NCI-H774 (cell line): ENCODE measurements at places on chromosomes 11 and 22.

DNA sequence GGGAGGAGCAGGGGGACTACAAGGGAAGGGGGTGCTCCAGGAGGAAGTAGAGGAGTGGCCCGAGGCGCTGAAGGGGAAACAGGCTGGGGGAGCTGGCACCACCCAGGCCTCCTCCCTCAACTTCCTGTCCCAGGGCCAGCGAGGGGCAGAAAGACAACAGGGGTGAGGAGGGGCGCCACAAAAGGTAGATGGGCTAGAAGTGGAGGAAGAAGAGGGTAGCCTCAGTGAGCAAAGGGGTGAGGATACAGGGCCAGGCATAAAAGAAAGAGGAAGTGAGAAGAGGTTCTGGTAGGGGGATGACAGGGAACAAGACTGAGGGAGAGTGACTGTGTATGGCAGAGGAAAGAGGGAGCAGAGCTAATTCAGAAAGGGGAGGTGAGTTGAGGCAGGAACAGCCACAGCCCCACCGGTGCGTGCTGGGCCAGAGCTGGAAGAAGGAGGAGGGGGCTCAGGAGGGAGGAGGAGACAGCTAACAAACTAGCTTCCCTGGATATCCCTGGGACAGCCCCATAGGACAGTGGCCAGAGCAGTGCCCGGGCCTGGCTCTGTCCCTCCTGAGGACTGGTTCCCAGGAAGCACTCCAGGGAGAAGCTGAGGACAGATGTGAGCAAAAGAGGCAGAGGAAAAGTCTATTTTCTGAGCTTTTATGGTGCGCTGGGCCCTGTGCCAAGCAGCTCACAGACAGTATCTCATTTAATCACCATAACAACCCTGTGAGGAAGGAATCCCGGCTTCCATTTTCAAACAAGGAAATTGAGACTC, 8.5 kb downstream of the DCHS1 start:
- DNase-seq: no peak

DNA sequence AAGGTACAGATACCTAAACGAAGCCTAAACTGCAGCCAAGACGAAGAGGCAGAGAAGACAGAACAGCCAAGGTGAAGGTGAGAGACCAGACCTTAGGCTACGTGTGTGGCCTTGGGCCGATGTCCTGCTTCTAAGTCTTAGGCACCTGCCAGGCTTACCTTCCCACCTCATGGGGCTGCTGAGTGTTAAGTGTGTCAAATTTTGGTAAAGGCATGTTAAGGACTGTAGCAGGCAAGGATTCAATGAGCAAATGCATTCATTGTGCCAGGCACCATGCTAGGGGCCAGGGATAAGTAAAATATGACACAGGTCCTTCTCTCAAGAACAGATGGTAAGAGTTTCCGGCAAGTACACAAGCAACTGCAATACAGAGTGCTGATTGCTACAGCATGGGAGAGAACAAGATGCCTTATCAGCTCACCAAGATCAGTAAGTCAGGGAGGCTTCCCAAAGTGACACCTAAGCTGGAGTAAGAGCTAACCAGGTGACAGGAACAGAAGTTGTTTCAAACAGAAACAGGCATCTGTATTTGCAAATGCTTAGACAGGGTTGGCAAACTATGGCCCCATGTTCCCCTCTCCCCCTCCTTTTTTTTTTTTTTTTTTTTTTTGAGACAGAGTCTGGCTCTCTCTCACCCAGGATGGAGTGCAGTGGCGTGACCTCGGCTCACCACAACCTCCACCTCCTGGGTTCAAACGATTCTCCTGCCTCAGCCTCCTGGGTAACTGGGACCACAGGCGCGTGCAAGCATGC, 46.7 kb downstream of the CLTCL1 start:
- no peak for DNase-seq

- DNase-seq: peak; percentile 60
These were observed 17.8 kb downstream of the CHORDC1 start for GRCh38 chr11:90204832-90205646.

- no peak for DNase-seq
These were observed 6.5 kb downstream of the GAL start for GRCh38 chr11:68690671-68691401.

DNA sequence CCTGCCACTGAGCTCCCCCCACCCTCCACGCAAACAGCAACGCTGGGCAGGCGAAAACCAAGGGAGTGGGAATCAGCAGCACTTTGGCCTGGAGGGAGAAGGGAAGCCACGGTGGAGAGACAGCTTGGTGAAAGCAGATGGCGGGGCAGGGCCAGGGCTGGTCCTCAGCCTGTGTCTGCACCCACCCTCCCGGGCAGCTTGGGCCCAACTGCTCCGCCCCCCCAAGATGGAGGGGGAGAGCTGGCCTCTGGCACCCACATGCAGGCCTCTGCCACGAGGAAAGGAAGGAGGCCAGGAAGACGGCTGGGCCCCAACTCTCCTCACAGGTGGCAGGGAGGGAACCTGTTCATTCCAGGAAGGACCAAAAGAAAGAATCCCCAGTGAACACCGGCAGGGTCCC, 17.8 kb downstream of the MAFF start:
- no peak for DNase-seq

GRCh38 chr11:34149274-34149673, 43.8 kb downstream of the NAT10 start:
- DNase-seq: no peak

DNA sequence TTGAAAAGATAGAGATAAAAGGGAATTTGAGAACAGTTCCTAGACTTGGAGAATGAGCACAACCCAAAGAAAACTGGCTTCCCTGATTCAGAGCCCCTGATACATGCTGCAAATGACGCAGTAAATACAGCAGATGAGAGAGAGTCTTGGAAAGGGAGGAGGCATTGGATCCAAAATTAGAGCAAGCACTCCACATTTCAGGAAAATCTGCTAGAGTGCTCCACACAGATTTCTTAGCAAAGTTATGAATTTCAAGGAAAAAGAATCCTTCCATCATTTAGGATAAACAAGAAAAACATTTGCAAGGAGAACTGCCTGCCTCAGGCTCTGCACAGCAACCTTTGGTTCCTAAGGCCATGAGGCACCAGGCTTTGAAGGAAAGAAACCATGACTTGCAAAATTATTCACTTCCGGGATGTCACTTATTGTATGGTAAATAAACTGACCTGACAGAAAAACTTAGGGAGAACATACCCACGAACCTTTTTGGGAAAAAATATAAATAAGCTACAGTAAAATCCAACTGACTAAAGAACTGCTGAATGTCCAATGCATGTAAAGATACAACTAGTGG, 89.8 kb upstream of the RTL6 start:
- DNase-seq: no peak

- no peak for DNase-seq
These were observed 21.4 kb downstream of the MN1 start for GRCh38 chr22:27780161-27780575.

DNA sequence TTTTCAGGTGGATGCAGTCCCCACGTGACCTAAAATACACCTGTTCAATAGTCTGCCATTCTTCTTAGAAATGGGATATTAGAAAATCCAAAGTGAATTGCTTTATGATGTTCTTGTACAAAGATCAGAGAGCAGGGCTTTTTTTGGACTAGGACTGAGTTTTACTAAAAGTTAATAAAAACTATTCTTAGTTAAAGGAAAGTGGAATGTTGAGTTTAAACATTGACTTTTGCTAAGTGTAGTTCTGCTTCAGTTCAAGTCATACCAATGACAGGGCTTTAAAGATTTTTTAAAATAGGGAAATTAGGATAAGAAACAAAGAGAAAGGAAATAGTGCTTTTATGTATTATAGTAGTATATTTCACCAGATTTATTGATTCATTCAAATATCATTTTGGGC, at the start of gene SLC22A24:
Gene SLC22A24, minus strand, starts transcription at position 101 of the 400 bp plus-strand sequence. CDS start 442 bp downstream, outside the sequence.
- DNase-seq: no peak

GRCh38 chr22:38497869-38498268, 8.2 kb downstream of the DDX17 start:
- no peak for DNase-seq
